ENCODE measurements at places on chromosomes 3 and 15.

DNA sequence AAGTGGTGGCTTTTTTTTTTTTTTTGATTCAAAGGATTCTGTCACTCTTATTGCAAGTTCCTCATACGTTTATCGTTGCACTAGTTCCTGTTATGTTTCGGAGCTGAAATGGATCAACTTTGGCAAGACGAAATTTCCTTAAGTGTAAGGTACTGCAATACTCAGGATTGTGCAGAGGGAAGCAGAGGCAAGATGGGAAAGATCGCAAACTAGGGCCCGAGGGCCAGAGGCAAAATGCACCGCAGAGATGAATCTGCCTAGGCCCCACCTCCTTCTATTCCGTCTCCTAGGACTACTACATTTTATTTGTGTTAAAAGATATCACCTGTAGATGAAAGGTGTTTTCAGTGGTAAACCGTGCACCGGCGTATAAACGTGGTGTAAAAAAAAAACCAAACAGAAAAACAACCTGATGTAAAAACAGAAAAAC is 331 bp downstream of the RNU6-1 start:
- peak; percentile 72 for DNase-seq

- no peak for DNase-seq
Observed at GRCh38 chr3:1232276-1232675, 139.5 kb downstream of the CNTN6 start.

- no peak for DNase-seq
Observed at GRCh38 chr3:34650131-34650530, 851.7 kb downstream of the PDCD6IP start.

DNA sequence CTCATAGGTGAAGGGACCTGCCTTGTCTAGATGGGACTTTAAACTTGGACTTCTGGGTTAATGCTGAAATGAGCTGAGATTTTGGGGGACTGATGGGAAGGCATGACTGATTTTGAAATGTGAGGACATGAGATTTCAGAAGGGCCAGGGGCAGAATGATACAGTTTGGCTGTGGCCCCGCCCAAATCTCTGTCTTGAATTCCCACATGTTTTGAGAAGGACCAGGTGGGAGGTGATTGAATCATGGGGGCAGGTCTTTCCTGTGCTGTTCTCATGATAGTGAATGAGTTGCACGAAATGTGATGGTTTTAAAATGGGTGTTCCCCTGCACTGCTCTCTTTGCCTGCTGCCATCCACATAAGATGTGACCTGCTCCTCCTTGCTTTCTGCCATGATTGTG is 42.8 kb downstream of the ILDR1 start:
- DNase-seq, result no peak

DNA sequence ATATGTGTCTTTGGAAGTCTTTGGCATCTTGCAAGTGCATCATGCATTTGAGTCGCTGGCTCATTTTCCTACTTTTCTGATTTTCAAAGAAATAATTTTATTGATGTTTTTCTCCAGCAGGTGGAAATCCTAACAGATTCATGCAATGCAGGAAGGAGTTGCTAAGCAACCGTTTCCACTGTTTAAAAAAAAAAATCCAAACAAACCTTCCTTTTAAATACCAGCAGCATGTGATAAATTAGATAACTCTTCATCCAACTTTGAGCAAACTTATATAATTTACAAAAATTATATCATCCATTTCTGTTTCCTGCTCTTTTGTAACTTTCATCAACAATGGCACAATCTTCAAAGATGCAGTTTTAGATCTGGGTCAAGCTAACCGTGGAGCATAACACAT is 364.1 kb downstream of the MFSD1 start:
- no peak for DNase-seq

- DNase-seq, result peak; percentile 84
Observed at GRCh38 chr15:76139368-76140073, 79.7 kb downstream of the TMEM266 start.

DNA sequence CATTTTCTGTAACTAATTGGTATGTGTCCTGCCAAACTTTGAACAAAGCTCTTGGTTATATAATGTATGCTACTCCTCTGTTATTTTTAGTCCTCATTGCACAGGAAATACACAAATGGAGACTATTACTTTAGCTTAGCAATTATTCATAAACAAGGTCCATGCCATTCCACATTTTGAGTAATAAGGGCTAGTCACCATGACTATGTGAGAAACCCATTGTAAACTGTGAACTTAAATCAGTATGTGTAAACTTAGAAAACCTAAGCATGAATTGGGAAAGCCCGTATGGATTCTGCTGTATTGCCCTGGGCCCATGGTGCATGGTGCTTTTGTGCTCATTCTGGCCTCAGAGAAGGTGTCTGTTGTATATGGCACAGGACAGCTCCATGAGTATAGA is 100.3 kb downstream of the HCN4 start:
- DNase-seq, result no peak

- DNase-seq, result no peak
Observed at GRCh38 chr3:183244981-183245476, 8.0 kb upstream of the B3GNT5 start.

DNA sequence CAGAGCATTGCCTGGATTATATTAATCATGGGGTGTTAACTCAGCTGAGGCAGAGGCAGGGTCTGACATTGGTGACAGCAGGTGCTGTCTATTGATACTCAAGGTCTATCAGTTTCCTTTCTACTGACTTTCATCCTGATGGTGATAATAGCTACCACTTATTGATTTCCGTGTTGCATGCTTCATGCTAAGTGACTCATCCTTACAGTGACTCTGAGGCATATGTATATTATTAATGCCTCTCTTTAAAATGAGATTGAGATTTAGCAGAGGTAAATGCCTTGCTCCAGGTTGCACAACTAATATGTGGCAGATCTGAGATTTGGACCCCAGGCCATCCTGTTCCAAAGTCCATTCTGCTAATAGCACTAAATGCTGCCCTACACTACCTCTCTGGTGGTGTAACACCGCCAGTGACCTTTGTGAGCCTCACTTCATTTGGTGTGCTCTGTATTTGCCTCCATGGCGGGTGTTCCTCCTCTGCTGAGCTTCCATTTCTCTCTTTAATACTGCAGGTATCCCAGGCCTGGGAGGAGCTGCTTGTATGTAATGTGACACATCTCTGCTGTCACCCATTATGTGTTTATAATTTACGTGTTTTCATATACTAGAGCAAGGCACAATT is 50.4 kb downstream of the GPR171 start:
- no peak for DNase-seq

DNA sequence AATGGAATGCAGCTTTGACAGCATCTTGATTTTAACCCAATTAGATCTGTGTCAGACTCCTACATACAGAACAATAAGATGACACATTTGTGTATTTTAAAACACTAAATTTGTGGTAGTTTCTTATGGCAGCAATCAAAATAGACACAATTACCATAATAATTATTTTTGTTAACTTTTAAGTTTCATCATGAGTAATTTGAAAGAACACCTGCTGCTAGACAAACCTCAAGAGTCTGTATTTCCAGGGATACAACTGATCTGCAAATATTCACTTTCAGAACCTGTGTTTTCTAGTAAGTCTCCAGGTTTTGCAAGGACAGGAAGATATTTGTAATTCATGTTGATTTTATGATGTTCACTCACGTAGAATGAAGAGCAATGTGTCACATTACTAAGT is 736.8 kb downstream of the DIPK2A start:
- DNase-seq, result no peak

DNA sequence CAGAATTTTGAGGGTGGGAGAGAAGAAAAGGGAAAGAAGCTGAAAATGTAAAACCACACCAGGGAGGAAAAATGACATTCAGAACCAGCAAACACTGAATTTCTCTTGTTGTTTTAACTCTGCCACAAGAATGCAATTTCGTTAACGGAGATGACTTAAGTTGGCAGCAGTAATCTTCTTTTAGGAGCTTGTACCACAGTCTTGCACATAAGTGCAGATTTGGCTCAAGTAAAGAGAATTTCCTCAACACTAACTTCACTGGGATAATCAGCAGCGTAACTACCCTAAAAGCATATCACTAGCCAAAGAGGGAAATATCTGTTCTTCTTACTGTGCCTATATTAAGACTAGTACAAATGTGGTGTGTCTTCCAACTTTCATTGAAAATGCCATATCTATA is 15.5 kb downstream of the GREM1 start:
- no peak for DNase-seq

All from urothelium cell line (cell line).